Activated CD4-positive, alpha-beta T cell treated with anti-CD3 and anti-CD28 coated beads for 1 hour (primary cell): ENCODE measurements at places on chromosomes 1 and 21.

DNA sequence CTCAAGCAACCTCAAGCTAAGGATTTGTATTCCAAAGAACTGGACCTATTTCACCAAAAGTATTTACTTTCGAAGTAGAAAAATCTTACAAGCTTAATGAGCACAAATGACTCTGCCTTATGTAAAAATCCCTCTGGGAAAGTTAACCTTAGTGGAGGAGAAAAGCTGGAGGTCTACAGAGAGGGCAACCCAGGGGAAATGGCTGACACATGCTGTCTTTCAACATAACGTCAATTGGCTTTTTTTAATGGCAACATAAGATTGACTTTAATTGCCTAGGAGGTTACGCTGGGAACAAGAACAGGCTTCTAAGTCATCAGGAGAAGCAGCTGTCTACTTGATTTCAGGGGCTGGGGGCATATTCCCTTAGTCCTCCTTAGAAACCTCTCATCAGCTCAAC is 52.3 kb downstream of the UTP25 start:
- DNase-seq, result no peak

DNA sequence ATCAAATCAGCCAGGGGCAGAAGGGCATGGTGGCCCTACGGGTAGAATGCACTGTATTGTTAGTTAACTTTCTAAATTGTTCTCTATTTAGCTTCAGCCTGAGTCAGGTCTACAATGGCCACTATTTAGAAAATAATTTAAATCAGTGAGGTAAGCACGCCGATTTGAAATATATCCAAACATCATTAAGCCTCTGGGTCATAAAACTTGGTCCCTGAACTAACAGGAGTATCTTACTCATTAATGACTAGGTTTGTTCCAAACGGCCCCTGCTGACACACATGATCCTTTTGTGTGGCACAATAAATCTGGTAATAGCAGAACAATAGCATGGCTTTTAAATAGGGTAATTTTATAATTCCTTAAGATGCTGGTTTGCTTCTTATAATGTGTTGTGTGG is 48.4 kb downstream of the STX6 start:
- DNase-seq, result no peak

- no peak for DNase-seq
Measured at GRCh38 chr1:54108156-54108555, 44.6 kb downstream of the CDCP2 start.

DNA sequence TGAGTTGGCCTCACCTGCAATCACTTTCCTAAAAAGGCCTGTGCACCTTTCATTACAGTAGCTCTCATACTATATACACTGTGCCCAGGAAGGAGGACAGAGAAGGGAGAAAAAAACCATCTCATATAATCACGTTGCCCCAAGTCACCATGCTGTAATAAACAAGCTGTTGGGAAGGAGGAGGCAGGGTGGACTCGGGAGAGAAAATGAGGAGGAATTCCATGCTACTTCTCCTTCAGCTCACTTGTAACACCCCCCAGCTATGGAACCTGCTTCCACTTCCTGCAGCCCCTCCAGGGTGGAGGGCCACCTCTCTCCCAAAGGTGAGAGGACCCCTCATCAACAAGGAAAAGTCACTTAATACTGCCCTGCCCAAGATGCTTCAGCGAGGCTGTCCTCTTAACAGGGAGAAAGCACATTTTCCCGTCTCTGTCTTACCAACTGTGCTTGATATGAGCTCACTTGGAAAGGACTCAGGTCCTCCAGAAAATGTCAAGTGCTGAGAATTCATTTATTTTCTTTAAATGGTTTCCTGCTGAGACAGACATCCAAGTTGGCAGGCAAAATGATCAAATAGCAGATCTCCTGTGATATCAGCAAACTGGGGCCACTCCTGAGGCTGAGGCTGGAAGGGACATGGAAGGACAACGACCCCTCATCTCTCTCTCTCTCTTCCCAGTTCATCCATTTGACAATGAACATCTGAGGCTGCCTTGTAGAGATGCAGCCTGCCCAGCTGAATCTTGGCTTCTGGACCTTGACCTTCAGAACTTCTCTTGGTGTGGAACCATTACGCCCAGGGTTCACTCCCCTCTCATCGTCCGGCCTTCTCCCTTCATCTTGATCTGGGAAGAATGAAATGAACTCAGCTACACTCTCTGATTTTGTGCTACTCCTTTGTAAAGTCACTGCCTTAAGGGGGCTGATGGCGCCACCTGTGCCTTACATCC is 54.0 kb downstream of the CAPN9 start:
- no peak for DNase-seq

GRCh38 chr1:176983731-176984130 is 180.8 kb downstream of the ASTN1 start:
- DNase-seq, result no peak

- no peak for DNase-seq
Measured at GRCh38 chr1:116390195-116390594, 17.2 kb downstream of the ATP1A1 start.

DNA sequence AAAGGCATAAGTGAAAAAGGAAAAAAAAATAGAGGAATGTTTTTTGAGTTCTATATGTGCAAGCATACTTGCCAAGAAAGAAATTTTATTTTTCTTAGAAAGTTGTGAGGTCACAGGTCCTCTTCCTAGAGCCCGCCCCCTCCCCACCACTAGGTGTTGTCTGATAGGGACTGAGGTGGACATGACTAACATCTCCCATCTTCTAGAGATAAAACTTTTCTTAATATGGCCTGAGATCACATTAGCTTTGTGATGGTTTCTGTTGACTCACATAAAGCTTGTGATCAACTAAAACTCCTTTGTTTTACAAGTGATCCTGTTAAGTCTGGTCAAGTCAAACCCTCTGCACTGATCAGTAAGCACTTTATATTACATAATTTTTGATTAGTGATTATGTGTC is 33.4 kb upstream of the CITED4 start:
- no peak for DNase-seq

- no peak for DNase-seq
Measured at GRCh38 chr1:236774926-236775325, 20.2 kb upstream of the MTR start.

GRCh38 chr1:60008500-60008899 is 65.1 kb downstream of the C1orf87 start:
- no peak for DNase-seq

DNA sequence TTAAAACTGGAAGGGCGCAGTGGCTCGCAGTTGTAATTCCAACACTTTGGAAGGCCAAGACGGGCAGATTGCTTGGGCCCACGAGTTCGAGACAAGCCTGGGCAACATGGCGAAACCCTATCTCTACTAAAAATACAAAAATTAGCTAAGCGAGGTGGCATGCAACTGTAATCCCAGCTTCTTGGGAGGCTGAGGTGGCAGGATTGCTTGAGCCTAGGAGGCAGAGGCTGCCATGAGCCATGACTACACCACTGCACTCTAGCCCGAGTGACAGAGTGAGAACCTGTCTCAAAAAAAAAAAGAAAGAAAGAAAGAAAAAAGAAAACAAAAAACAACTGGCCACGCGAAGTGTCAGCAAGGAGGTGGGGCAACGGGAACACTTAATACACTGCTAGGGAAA is 6.3 kb downstream of the UBE2G2 start:
- DNase-seq, result no peak

GRCh38 chr1:201250326-201251011 is 32.8 kb upstream of the PKP1 start:
- DNase-seq, result no peak

- no peak for DNase-seq
Measured at GRCh38 chr1:246110343-246111219, 396.5 kb downstream of the SMYD3 start.

GRCh38 chr1:67745875-67746698 is 61.1 kb downstream of the GADD45A start:
- DNase-seq, result no peak

DNA sequence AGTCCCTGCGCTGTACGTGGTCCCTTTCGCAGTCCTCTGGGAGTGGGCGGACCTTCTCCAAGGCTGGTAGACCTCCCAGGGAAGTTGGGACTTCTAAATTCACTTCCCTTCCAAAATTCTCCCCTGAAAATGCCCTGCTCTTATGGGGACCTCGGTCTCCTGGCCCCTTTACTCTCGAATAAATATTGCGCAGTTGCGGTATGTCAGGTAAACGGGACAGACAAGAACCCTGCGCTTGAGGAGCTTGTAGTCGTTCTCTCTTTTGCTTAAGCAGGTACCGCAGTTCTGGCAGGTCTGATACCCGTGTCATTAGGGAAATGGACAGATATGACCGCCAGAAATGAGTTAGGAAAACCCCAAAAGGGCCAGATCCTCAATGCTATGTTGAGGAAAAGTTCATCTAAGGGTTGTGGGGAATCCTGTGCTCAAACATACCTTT is 561 bp downstream of the KIF2C start:
- DNase-seq, result no peak

- DNase-seq, result no peak
Measured at GRCh38 chr1:38579056-38579455, 280.5 kb downstream of the RRAGC start.
